ENCODE measurements at places on chromosomes 2 and 18. TPM values are rescaled to one million over a fixed set of nuclear protein-coding genes. Genes with fewer than 3 reads are reported as not detected.

Gene BUB1
- polyA plus RNA-seq = 0.11 TPM

Gene RAX
- polyA plus RNA-seq = not detected

Gene GAREM1
- polyA plus RNA-seq = 3.6 TPM

Gene SLC4A5
- polyA plus RNA-seq = 1.8 TPM

Gene CCDC141
- 0.66 TPM for polyA plus RNA-seq

Gene PSMA8
- polyA plus RNA-seq = not detected

Gene TGFA
- 3.8 TPM for polyA plus RNA-seq

Gene MATN3
- 0.54 TPM for polyA plus RNA-seq

Gene IL36B
- not detected for polyA plus RNA-seq

Gene TLX2
- polyA plus RNA-seq = 0.12 TPM

Gene ZAP70
- polyA plus RNA-seq = 2.6 TPM

Gene SCN1A
- 0.07 TPM for polyA plus RNA-seq

Gene SP140
- 0.65 TPM for polyA plus RNA-seq

Gene PLCL1
- 0.85 TPM for polyA plus RNA-seq

Gene SOWAHC
- polyA plus RNA-seq = 1.2 TPM

Gene HOXD4
- 1.8 TPM for polyA plus RNA-seq

Gene ALPP
- not detected for polyA plus RNA-seq

Gene TEKT4
- polyA plus RNA-seq = not detected

Gene SPATA3
- not detected for polyA plus RNA-seq
